Right renal pelvis (tissue), 4 donors: ENCODE measurements at places on chromosomes 7 and 10.

DNA sequence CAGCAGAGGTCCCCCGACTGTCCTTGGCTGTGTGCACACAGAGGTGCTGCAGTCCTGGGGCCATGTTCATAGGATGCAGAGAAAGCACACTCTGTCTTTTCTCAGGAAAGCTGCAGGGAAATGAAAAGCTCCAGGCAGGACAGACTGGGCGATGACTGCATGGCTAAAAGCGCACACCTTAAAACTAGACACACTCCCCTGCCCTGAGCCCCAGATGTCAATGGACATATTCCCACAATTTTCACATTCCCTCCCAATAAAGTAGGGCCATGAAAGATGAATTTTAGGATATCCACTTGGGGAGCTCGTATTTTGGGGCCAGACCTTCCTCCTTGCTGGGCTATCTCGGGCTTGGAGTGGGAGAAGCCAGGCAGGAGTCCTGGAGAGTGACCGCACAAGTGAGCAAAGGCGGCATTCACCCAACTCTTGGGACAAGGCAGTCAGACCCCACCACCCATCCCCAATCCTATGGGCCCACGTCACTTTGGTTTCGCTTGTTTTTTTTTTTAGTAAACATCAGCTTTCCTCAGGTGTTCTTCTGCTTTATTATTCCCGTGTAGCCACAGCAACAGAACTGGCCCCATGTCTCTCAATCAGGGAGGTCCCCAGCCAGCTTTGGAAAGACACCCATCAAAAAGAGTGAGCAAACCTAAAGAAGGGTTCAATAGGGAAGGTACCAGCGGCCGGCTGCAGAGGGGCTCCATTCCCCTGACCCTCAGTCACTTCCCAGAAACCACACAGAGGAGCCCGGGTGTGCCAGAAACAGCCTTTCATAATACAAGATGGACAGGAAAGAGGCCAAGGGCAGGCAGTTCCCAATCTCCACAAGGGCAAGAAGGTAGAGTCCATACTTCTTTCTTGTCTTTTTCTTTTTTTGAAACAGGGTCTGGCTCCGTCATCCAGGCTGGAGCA lies 12.7 kb downstream of the GPRIN2 start:
- no peak for DNase-seq

DNA sequence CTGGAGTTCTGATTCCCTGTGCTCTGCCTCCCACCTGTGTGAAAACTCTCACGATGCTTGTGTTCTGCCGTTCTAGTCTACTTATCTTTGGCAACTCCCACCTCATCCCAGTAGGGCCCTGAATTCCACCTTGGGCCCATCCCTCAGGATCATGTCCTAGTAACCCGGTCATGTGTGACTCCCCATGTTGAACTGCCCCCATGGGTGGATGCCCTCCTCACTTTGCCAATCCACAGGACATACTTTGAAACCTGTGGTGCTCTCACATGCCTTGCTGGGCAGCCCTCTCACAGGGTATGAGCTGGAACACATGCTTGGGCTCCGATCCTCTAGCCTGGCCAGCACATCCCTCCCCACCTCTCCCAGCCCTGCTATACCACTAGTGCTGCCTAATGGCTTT lies 3.8 kb upstream of the RBM33 start:
- DNase-seq: no peak

DNA sequence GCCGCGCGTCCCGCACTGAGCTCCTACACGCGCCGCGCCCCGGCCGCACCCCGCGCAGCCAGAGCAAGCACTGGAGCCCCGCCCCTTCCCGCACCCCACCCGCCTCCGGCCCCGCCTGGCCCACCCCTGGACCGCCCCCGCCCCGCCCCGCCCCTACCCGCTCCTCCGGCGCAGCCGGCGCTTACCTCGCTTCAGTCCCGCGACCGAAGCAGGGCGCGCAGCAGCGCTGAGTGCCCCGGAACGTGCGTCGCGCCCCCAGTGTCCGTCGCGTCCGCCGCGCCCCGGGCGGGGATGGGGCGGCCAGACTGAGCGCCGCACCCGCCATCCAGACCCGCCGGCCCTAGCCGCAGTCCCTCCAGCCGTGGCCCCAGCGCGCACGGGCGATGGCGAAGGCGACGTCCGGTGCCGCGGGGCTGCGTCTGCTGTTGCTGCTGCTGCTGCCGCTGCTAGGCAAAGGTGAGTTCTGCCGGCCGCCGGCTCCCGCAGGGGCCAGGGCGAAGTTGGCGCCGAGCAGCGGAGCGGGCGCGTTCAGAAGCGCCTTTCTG lies at the start of gene RET:
Gene RET, plus strand, starts transcription at position 194 of the 545 bp plus-strand sequence. Its CDS starts 190 bp downstream, at position 384.
- DNase-seq: no peak

GRCh38 chr10:112619556-112619955 lies 172.5 kb downstream of the VTI1A start:
- no peak for DNase-seq

GRCh38 chr10:36271627-36272340 lies 629.7 kb upstream of the FZD8 start:
- no peak for DNase-seq

DNA sequence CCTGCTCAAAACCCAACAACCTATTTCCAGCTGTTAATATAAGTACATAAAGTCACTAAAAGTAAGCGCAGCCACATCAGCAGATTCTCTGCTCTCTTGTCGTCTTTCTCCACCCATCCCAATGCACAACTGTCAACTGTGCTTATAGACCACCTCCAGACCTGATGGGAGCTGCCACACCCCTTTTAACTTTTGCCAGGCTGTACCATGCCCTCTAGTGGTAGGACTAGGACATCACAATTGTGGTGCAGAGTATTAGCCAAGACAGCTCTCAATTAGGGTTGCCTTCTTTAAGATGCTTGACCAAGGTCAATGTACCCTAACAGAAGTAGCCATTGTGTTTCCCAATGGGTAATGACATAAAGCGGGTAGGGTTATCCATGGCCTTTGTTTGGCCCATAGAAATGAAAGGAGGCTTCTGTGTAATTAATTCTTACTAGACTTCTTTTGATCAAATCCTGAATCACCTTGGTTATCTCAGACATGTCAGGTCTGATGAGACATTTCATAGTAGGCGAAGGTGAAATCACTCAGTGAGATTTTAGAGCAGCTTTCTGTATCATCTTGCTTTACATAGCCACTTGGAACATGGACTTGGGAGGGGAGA lies 68.1 kb downstream of the SCRN1 start:
- no peak for DNase-seq

DNA sequence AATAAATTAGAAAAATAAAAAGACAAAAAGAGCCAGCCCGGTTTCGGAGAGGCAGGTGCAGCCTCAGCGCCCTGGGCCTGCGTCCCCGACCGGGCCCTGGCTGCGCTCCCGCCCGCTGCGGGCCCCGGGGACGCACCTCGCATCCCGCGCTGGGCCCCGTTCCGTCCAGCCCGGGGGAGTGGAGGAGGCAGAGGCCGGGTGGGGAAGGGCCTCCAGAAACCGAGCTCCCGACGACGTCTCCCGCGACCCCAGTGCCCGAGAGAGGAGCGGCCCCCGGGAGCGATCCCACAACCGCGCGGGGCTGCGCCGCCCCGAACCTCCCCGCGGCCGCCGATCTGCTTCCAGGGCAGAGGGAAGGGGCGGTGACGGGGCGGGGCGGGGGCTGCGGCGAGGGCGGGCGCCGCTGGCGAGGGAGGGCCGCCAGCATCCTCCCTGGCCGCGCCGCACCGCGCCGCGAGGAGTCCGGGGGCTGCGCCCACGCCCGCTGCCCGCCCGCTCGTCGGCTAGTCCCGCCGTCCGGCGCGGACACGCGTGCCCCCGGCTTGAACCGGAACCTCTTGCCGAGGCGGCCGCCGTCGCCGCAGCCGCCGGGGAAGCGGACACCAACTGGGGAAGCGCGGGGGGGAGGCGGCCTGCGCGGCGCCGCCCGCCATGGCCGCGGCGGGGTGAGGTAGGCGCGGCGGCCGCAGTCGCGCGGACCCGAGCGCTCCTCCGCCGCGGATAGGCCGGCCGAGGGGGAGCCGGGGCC lies at the start of gene CCNY:
Gene CCNY, plus strand, starts transcription at position 426 of the 748 bp plus-strand sequence. CDS start 545 bp downstream, outside the sequence.
- DNase-seq: peak; percentile 47

DNA sequence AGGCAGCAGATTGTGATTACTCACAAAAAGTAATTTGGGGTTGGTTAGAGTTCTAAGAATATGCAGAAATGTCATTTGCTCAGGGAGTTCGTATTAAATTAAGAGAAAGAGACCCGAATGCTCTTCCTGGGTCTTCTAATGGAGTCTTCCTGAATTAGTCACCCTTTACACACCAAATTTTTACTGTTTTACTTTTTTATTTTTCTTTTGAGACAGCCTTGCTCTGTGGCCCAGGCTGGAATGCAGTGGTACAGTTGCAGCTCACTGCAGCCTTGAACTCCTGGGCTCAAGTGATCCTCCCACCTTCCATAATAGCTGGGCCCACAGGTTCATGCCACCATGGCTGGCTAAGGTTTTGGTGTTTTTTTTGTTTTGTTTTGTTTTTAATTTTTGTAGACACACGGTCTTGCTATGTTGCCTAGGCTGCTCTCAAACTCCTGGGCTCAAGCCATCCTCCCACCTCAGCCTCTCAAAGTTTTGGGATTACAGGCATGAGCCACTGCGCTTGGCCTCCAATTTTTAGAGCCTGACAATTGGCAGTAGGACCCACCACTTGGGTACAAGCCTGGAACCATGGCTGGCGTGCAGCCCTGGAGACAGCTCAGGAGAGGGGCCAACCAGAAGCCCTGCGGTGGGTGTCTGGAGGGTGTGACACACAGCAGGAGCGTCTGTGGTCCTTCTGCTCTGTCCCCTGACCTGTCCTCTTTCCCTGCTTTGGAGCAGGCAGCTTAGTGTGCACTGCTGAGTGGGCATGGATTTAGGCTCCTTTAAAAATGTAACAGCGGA lies 16.4 kb upstream of the BHLHA15 start:
- DNase-seq: no peak

- no peak for DNase-seq
Measured at GRCh38 chr10:75883081-75884072, 452.0 kb downstream of the LRMDA start.

GRCh38 chr10:29482591-29483431 lies 152.0 kb downstream of the SVIL start:
- DNase-seq: no peak

GRCh38 chr10:33253411-33253810 lies 81.1 kb downstream of the NRP1 start:
- no peak for DNase-seq

DNA sequence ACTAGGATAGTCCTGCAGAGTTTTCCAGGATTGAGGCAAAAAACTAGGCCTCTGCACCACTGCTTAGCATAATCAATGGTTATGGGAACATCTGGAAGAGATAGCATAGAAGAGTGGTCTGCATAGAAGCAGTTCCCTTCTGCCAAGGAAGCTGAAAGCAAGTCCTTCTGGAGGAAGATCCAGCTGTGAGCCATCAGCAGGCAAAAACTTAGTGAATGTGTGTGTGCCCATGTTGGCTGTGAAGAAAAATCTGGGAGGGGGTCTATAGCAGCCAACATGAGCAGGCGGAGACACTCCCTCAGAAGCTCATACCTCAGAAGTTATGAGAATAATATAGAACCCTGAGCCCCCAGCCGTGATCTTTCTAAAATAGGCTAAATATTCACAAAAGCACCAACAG lies 228.1 kb upstream of the STEAP1 start:
- DNase-seq: no peak

DNA sequence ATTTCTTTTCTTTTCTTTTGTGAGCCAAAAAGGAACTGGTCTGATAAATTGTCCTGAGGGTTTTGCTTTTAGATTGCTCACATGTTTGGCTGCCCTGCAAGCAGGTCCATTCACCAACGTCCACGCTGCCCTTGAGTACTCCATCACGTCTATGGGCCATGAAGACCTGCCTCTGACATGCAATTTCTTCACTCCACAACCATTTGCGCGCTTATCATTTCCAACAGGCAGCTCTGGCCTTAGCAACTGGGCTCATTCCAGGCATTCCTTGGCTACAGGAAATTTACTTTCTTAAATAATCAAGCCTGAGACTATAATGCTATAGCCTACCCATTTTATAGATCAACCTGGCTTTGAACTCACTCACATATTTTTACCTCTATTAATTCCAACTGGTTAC lies 408.3 kb upstream of the C7orf33 start:
- DNase-seq: no peak

DNA sequence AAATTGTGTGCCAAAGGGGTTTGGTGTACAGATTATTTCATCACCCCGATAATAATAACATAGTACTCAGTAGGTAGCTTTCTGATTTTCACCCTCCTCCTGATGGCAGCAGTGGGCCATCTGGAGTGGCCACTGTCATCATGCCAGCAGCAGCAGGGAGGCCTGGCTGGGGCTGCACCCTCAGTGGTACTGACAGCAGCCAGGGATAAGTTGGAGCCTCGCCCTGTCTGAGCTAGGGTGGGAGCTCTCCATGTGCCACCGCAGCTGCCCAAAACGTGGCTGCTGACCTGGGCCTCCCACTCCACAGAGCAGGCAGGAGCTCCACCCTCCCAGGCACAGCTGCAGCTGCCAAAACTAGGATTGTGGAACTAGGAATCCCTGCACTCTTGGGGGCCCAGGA lies 700.8 kb upstream of the KCND2 start:
- no peak for DNase-seq

DNA sequence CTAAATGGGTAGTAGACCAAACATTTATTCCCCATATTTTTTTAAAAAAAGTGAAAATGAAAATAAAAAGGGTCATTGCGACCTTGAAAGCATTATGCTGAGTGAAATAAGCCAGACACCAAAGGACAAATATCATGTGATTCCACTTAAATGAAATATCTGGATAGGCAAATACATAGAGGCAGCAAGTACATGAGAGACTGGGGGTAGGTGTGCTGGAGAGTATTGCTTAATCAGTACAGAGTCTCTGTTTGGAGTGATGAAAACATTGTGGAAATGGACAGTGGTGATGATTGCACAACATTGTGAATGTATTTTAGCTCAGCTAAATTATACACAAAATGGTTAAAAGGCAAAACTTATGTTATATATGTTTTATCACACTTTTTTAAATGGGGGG lies 169.4 kb downstream of the AKR1D1 start:
- no peak for DNase-seq

DNA sequence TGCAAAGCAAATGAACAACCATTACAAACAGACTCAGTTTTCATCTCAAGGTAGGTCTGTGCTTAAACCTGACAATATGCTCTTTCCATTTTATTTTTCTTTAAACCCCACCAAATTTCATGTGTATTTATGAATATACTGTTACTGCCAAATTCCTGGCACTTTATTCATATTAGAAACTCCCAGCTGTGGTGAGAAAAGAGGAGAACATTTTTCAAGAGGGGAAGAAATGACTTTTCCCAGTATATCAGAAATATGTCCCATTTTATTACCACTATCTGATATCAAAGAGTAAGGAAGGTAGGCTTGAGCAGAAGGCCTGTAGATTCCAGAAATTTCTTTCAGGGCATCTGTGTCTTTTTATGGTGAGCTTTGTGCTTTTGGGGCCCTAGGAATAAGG lies 189.6 kb downstream of the ADAM12 start:
- no peak for DNase-seq

DNA sequence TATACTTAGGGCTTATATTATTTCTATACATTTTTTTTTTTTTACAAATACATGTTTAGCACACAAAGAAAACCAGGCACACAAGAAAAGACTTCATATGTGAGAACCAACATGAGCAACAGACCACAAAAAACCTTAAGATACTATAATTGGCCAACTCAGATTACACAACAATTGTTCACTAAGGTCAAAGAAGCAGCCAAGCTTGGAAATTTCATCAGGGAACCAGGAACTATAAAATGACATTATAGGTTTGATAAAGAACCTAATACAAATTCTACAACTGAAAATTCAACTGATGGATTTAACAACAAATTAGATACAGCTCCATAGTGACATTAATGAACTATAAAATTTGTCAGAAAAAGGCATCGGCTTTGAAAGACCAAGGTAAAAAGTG lies 4.4 kb upstream of the LUC7L2 start:
- DNase-seq: no peak

- no peak for DNase-seq
Measured at GRCh38 chr7:47937065-47937687, 11.1 kb downstream of the PKD1L1 start.

GRCh38 chr7:92588561-92588960 lies 1.6 kb downstream of the FAM133B start:
- DNase-seq: no peak
